ENCODE measurements at places on chromosomes 3 and 15. TPM values are rescaled to one million over a fixed set of nuclear protein-coding genes. Genes with fewer than 3 reads are reported as not detected.

DNA sequence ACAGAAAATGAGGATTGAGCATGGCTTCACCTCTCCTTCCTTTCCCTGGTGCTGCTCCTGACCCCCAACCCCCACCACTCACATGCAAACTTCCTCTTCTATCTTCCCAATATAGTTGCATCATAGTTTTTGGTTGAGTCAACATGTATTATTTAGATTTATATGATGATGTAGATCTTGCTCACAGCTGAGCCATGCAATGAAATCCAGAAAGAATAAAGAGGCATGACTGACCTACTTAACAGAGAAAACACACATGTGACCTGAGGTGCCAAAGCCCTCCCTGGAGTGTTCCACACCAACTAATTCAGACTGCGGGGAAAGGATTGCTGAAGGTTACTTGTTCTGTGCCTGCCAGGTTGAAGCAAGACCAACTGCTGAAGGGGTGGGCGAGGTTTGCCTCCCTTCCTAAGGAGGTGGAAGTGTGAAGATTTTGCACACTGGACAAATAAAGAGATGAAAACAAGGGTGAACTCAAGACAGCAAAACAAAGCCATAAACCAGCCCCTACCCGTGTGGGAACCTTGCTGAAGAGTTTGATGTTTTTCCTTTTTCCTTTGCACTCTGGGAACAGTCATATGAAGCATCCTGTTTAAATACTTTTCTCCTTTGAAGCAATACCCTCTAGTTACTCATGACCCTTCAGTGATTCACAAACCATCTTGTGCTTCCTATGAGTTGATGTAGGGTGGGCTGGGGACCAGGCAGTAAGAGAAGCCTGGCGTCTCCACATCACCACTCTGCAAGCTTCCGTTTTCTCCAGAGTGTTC, 155.2 kb upstream of the UBE2E1 start:
- DNase-seq: no peak

GRCh38 chr3:16546186-16547010, 32.9 kb upstream of the RFTN1 start:
- no peak for DNase-seq

DNA sequence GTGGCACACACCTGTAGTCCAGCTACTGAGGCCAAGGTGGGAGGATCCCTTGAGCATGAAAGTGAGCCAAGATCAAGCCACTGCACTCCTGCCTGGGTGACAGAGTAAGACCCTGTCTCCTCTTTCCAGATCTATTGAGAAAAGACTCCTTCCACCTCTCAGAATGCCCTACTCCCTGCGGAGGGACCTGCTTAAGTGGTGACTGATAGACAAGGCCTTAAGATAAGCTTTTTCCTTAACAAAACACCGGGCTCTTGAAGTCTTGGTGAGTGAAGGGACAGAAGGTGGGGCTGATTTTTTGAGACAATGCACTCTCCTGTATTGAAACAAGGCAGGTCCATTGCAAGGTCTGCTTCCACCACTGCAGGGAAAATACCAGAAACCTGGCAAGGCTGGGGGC, 338.4 kb upstream of the FRG2C start:
- no peak for DNase-seq

DNA sequence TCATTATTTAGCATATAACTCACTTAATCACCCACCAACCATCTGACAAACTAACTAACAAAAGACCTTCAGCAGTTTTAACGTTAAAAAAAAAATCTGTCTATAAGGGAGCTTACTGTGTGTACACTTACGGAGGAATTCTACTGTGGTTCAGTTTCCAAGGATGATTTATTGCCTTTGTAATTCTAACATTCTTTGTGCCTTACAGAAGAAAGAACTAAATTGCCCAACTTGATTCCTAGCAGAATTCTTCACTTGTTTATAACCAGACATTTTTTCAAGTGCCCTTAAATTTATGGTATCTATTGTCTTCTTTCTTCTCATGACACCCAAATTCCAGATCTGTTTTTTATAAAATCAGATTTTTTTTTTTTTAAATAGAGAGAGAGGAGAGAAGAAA, 119.7 kb upstream of the IGSF10 start:
- DNase-seq: no peak

GRCh38 chr3:30644615-30645014, 38.2 kb downstream of the TGFBR2 start:
- peak; percentile 53 for DNase-seq

GRCh38 chr15:75200765-75201615, 692 bp upstream of the C15orf39 start:
- DNase-seq: peak; percentile 70

DNA sequence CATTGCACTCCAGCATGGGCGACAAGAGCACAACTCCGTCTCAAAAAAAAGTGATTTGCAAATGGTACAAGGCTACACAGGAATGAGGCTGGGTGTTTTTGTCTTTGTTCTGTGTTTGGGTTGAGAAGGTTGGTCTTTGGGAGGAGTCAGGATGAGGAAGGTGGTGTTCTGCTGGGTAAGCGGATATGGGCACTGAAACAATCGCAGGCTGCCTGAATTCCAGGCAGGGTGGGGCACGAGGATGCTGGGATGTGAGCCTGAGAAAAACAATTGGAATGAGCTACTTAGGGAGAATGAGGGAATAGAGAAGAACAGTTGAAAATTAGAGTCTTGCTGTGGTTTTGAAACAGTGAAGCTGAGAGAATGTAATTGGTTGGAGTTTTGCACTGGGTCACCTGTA, 51.6 kb downstream of the ZBTB38 start:
- no peak for DNase-seq

DNA sequence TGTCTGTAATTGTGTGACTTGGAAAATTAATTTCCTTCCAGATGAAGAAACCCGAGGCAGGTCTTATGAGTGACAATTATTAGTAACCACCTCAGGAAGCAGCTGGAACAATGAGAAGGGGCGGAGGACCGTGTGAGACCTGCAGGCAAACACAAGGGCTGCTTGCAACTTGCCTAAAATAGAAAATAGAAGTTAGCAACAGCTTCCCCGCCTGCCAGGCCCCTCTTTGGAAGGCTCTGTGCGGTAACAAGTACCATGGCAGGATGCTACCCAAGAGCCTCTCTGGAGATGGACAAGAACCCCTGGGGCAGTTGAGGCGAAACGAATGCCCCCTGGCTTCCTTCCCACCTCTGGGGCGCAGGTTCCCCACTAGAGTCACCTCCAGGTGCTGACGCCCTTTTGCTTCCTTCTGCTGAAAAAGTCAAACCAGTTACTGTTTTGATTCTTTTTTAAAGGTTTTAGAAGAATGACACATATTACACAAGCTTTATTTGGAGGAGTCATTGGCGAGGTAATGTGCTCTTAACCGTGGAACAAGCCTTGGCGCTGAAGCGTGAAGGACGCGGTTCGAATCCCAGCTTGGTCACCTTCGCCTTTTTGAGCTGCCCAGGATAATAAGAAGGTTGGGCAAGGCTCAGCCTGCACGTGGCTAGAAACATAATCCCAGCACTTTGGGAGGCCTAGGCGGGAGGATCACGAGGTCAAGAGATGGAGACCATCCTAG, 47.0 kb upstream of the SYNM start:
- DNase-seq: no peak

DNA sequence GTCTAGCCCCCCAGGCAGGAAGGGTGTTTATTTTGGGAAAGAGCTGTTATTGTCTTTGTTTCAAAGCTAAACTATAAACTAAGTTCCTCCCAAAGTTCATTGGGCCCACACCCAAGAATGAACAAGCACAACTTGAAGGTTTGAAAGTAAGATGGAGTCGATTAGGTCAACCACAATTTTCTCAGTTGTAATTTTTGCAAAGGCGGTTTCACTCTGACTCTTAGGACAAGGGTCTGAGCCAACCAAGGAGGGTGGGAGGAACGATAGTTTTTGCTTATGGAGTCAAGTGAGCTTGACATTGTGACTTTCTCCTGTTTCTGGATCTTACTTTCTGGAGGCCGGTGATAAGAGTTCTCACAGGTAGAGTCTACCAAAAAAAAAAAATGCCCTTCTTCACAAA, 5.8 kb upstream of the ZNF770 start:
- DNase-seq: no peak

DNA sequence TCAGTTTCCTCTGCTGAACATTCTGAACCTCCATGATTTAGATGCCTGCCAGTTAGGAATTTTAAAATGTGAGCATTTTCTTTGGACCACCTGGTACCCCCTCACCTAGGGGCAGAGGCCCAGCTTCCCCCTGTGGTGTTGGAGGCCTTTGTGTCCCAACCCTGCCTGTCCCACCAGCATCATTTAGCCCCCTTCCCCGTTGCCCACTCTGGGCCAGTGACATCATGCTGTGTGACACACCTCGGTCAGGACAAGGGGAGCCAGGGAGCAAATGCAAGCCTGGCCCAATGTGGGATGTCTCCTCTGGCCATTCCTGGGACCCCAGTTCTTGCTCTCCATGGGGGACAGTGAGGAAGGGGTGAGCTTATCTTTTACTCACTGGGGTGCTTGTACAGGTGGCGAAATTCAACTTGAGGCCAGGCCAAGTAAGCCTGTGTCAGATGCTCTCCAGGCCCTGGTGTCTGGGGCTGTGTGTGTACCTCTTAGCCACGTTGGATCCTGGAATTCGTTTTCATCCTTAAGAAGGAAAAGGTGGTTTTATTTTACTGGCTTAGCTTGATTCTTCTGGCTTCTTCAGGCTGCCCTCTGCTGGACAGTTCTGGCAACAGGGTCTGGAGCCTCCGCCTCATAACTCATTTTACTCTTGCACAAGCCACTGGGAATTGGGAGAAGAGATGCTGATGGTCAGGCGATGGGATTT, 49.7 kb upstream of the MYZAP start:
- peak; percentile 80 for DNase-seq

GRCh38 chr3:133610031-133610430, 36.5 kb downstream of the CDV3 start:
- no peak for DNase-seq

DNA sequence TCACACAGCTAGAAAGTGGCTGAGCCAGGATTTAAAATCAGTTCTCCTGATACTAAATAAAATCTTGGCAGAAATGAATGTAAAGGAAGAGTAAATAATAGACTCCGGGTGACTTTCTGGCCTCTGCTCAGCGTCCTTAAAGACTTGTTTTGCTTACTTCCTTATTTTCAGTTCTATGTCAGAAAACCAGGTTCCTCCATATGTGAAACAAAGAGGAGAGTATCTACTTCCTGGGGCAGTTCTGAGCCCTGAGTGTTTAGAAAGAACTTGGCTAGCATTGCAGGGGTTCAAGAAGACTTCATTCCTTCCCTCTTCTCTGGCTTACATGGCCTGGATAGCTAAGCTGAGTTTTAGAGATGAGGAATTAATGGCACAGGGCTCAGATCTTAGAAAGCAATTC, 222.8 kb upstream of the TLE3 start:
- no peak for DNase-seq

- DNase-seq: no peak
Observed at GRCh38 chr15:69484837-69485236, 32.2 kb downstream of the RPLP1 start.

DNA sequence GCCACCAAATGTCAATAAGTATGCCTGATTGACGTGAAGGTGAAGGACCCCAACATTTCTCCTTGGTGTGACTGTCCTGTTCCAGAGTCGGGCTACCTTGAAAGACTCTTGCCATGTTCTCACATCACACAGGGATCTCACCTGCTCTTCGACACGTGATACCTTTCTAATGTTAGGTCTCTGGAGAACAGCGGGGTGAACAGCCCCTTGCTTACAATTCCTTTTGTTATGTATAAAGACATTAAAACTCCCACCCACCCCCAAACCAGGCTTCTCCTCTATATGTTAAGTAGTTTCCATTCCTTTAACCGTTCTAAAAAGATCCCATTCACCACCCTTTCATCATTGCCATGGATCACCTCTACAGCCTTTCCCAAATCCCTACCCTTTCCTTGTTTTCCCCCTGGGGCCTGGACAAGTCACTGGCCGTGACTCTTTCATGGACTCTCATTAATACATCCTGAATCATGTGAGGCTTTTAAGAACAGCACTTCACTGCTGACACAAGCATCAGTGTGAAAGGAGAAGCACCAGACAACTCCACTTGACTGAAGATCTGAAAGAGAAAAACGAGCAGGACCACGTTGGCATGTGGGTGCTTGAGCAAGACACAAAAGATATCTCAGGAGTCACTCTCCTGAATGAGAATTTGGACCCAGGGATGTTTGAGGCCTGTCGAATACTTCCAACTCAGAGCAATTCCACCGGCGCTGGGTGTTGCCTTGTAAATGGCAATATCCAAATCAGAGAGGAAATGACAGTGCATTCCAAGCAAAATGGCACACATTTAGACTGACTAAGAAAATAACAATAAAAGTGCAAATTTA, 115.0 kb downstream of the FOXP1 start:
- no peak for DNase-seq

The KLF15 gene
- 8.5 TPM for total RNA-seq

The TM6SF1 gene
- total RNA-seq: 11.3 TPM

The RBP2 gene
- total RNA-seq: not detected

The SUCNR1 gene
- 3.2 TPM for total RNA-seq

The SYNM gene
- 81.9 TPM for total RNA-seq

Data from aorta (tissue), 5 donors.